ENCODE measurements at places on chromosomes 1 and 21.
A peak's percentile ranks its signal among the peaks of the same experiment; 100 is the strongest.

DNA sequence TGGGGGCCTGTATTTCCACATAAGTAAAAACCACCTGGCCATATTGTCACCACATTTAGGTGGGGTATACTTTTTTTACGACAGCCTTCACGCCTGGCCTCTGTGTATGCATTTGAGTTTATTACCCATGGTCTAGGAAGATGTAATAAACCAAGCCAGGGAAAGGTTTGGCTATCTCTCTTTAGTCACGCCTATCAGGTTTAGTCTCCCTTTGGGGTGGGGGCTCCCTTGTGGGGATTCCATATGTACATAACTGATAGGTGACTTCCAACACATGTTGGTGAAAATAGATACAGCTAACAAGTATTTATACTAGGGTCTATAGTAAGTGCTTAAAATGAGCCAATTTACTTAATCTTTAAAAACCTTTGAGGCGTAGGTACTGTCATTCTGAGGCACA, 4.2 kb downstream of the YBX1 start:
- no peak for DNase-seq

DNA sequence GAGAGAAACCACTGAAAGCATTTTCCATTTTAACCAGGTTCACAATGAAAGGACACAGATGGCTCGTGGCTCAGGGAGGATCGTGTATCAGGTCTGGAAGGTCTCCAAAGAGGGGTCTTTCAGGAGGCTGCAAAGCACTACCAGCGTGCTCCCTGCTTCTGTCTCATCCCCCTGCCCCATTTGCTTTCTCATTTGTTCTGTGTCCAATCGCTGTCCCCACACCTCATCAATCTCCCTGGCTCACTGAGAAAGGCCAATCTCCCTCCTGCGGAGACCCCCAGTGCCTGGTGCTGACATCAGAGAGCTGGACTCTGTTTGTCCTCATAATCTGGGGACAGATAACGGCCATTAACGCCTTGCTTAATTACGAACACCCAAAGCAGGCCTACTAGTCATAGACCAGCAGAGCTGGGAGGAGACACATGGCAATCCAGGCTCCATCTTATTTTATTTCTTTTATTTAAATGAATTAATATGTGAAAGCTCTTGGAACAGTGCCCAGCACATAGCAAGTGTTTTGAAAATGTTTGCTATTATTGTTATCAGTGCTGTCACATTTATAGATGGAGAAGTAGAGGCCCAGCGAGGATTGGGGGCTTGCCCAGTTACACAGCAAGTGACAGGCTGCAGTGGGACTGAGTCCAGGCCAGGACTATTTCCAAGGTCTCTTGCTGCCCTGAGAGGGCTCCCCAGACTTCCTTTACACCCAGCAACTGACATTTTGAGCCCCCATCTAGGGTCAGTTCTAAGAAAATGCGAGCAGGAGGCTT, 341.0 kb upstream of the USP24 start:
- DNase-seq, result no peak

DNA sequence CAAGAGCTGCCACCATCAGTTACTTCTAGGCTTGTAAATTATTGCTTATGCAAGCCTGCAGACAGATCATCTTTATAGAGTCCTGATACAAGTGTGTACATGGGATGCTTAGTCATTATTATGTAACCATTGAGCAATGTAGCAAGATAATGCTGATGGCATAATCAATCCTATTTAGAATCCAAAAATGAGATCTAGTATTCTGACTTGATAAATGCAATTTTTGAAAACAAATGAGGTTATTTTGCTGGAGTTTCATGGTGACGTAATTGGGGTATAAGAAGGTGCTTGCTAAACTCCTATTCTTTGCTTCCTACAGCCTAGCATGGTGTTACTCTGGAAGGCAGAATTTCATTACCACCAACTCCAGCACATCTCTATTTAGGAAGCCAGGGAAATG, 801.7 kb upstream of the PRMT6 start:
- DNase-seq, result no peak

DNA sequence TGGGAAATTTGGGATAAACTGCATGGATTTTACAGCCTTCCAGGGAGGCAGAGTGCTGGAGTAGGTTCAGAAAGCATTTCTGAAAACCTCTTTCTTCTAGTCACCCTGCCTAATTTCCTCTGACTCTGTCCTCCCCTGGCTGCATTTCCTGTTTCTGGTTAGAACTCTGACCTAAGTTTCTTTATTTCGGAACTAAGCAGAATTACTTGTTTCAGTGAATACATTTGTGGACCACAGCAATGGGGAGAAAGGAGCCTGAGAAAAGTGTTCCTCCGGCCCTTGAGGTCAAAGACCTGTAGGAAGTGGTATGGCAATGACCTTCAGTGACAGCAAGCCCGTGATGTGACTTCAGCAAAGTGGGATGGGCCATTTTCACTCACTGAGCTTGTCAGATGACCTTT, 173.4 kb upstream of the RUNX1 start:
- no peak for DNase-seq

- no peak for DNase-seq
Observed at GRCh38 chr1:214186103-214186824, 94.7 kb upstream of the SMYD2 start.

GRCh38 chr1:54485416-54485815, 62.6 kb upstream of the ACOT11 start:
- DNase-seq, result no peak

GRCh38 chr1:46690931-46691421, 19.3 kb downstream of the TEX38 start:
- DNase-seq, result no peak

DNA sequence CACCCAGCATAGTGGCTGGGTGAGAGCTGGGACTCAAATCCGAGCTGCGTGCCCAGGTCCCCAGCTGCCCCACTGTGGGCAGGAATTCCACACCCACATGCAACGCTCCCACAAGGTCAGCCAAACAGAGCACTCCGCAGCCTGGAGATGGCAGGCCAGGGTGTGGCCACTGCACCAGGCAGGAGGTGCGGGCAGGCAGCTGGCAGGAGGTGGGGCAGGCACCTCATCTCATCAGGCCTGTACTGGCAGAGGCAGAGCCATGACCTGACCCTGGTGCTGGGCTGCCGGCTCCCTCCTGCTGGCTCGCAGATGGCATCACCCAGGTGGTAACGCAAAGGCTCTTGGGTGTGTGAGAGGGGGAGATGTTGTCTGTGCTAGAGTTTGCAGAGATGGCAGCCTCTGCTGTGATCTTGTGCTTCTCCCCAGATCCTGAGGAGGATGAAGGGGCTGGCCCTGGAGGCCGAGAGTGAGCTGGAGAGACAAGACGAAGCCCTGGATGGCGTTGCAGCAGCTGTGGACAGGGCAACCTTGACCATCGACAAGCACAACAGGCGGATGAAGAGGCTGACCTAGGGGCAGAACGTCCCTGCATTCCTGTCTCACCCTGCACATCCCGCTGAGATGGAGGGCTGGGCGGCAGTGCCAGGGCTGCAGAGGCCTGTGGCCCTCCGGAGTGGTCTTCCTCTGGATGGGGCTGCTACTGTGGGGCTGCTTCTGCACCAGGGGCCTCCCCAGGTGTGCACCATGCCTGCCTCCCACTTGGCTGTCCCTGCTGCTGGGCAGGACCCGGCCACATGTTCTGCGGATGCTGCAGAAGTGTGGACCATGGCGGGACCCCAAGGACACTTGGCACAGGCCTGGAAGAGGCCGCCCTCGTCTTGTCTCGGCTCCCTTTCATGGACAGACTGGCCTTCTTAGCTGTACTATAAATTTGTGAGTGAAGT, 35.1 kb upstream of the PRSS38 start:
- peak; percentile 50 for DNase-seq

DNA sequence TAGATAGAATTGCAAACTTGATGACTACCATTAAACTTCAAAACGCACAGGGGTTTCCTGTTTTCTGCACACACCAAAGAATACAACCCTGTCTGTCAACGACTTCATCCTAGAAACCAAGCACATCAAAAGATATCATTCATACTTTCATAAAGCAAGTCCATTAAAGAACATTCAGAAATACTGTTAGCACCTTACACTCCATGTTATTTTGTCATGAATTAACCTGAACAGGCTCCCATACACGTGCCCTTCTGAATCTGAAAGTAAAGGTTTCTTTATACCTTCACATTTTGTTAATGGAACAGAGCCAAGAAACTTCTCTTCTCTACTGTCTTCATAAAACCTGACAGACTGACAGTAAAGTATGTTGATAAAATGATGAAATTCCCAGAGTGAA, 46.1 kb downstream of the PUM1 start:
- no peak for DNase-seq

DNA sequence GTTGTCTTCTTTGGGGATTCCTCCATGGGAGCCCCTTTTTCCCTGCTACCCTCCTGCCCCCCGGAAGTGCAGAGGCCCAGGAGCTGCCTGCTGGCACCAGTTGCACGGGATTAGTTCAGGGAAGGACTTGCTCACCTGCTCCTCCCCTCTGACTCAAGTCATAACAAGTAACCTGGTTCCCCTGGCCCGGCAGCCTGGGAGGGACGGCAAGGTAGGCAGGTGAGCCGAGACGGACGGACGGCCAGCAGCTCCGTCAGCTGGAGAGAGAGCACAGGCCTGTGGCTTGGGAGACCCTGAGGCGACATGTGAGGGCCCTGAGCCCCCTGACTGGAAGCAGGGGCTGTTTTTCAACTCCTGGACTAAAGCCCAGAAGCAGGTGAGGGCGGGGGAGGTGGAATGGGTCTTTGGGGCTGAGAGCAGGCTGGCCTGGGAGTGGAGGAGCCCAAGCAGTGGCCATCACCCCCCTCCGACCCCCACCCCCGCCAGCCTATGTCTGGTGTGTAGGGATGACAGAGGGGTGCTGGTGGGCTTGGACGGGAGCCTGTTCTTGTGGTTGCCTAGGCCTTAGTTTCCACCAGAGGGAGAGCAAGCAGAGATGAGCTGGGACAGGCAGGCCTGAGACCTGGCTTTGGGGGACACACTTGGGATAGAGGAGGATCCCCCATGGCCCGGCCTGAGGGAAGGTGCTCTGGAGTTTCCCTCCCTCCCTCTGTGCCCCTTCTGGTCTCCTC, at the start of gene INAVA:
Gene INAVA (plus strand): TSS at position 189 of the 731 bp plus-strand sequence. CDS start 3,501 bp downstream, outside the sequence.
- DNase-seq, result no peak

GRCh38 chr1:10968411-10968826, 44.0 kb upstream of the TARDBP start:
- no peak for DNase-seq

DNA sequence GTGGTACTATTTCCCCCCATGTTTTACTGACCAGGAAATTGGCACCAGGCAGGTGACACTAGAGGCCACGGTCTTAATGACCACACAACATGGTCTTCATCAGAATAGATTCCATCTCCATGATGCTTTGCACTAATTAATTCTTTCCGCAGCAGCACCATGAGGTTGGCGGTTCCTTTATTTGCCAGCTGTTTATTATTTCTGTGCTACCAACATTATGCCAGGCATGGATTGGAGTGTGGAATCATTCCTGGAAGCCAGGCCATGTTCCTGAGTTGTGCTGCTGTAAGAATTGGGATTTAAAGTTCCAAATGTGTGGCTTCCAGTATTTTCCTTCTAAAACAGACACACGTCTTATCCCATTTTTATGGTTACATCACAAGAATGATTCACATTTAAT, 107.8 kb downstream of the NFIA start:
- DNase-seq, result no peak

DNA sequence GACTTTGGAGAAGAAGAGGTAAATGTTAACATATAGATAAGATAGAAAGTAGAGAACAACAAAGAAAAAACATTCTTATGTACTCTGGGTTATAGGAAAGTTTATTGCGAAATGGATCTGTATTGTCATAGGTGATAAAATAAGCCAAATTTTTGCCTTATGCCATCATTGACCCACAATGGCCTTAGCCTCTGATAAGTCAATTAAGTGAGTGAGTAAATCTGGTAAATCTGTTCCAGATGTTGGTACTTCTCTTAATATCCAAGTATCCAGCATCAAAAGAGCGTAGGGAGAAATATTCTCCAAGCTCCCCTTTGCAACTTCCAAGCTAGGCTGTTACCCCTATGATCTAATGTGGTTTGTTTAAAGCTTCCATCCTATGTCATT, 38.3 kb upstream of the CLCA4 start:
- no peak for DNase-seq

DNA sequence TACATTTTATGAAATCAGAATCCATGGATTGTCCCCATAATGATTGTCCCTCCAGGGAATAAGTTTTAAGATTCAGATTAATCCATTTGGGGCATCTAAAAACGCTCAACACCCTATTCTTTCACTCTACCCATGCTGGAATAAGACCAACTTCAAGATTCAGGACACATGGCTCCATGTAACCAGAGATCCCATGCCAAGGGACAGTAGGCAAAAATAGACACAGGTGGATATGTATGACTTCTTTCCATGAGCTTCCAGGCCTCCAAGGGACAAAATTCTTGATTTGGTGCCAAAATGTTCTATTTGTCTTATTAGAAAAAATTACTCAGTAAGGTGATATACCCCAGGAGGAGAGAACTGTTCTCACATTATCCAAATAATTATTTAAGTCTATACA, 178.8 kb downstream of the NRIP1 start:
- DNase-seq, result no peak

DNA sequence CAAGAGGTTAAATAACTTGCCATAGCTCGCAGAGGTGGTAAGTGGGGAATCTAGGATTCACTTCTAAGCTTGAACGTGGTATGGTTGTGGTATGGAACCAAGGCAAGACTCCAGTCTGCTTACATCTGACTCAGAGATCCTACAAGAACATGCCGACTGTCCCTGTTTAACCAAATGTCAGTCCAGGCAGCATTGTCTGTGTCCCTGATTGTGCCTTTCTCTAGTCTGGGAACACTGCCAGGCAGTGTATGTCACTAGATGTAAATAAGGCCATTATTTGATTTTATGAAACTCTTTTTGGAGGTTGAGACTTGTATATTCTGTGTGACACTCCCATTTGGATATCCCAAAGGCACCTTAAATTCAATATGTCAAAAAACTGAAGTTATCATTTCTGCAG, 96.0 kb downstream of the NOS1AP start:
- DNase-seq, result no peak

- DNase-seq, result no peak
Observed at GRCh38 chr21:37665230-37666024, 250.8 kb downstream of the KCNJ6 start.

DNA sequence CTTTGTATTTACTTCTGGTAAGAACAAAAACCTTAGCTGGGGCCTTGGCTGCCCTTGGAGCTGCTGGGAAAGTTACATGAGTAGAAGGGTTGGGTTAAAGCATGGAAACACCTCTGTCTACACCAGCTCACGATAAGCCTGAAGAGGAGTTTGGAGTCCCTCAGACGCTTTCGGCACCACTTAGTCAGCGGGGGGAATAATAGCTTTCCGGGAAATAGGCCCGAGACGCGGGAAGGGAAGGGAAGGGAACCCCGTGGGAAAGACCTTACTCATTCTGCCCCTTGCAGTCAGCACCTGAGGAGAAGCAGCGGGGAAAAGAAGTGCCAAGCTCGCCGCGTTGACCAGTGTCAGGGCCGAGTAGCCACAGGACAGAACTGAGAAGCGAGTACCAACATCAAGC, 66.4 kb upstream of the PDE9A start:
- DNase-seq, result peak; percentile 47

DNA sequence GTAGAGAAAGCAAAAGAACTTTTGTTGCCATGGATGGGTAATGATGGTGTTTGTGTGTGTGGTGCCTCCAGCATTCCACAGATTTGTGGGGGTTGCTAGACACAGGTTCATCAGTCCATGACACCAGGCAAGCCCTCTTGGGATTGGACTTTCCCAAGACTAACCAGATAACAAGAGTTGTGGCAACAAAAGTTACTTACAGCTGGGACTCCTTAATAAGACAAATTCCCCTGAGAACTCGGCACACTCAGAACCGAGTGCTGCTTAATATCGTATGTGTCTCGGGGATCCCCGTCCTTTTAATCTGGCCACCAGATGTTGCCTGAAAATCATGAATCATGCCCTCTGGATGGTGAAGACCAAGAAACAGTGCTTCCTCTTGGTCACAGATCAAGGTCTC, 193.3 kb downstream of the AJAP1 start:
- no peak for DNase-seq

Measured in activated CD8-positive, alpha-beta memory T cell treated with anti-CD3 and anti-CD28 coated beads for 24 hours (primary cell).